ENCODE measurements at places on chromosomes 16 and 17. TPM values are rescaled to one million over a fixed set of nuclear protein-coding genes. Genes with fewer than 3 reads are reported as not detected.
A peak's percentile ranks its signal among the peaks of the same experiment; 100 is the strongest.

DNA sequence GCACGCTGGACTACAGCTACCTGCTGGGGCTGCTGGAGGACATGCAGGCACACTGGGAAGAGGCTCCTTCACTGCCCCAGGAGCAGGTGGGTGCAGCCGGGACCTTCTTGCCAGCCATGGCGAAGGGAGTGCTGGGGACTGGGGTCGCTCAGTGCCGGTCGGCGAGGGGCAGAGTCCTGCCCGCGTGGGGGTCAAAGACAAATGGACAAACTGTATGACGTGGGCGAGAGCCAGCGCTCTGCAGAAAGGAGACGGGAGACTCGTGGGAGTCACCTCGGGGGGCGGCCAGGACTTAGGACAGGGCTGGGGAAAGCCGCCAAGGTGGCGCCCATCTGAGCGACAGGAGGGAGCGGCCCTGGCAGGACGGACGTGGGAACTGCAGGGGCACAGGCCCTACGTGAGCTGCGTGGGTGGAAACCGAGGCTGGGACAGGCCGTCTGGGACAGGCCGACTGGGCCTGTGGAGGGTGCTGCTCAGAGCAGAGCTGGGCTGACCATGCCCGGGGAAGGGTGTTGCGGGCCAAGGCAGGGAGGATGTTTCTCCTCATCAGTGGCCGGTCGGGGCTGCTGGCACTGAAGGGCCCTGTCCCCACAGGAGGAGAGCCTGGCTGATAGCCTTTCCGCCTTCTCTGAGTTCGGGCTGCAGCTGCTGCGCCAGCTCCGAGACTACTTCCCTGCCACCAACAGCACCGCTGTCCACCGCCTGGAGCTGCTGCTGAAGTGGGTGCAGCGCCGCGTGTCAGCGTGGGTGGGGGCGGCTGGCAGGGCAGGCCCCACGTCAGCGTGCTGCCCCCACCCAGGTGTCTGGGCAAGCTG lies 8.0 kb downstream of the TSR3 start:
- no peaks in the 10 kb centered on the region for H3K27me3 ChIP-seq
- peaks cover under 1% of the 10 kb centered on the region for H3K36me3 ChIP-seq
- H3K4me1 ChIP-seq: no peaks in the 10 kb centered on the region
- no peak overlapping the region for H3K27ac ChIP-seq

- H3K4me3 ChIP-seq: no peak overlapping the region
- H3K27me3 ChIP-seq: peaks cover 3% of the 10 kb centered on the region
- no peak overlapping the region for H3K27ac ChIP-seq
- H3K36me3 ChIP-seq: no peaks in the 10 kb centered on the region
Measured at GRCh38 chr16:88945473-88945872, 31.5 kb downstream of the CBFA2T3 start.

DNA sequence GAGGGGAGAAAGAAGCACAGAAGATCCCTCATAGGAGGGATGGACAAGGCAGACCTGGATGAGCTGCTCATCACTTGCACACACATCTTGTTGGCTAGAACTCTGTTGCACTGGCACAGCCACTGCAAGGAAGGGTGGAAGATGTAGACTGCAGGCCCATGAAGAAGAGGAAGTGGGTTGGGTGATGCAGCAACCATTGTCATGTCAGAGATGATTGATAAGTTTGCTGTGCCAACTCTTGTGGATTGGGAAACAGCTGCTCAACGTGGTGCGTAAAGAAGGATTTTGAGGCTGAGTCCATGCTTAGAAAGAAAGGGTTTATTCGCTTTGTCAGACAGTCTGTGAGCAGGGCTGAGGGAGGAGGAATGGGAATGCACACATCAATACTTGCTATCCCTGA lies 161.4 kb upstream of the MPHOSPH6 start:
- no peak for DNase-seq
- no peaks in the 10 kb centered on the region for H3K27me3 ChIP-seq
- no peak overlapping the region for H3K27ac ChIP-seq
- H3K36me3 ChIP-seq: no peaks in the 10 kb centered on the region
- H3K4me1 ChIP-seq: no peaks in the 10 kb centered on the region

The EME1 gene
- total RNA-seq: 16.5 TPM

The ALOX15B gene
- total RNA-seq: 0.11 TPM

- no peaks in the 10 kb centered on the region for H3K27me3 ChIP-seq
- H3K4me3 ChIP-seq: no peak overlapping the region
- DNase-seq: peak; percentile 70
- no peaks in the 10 kb centered on the region for H3K36me3 ChIP-seq
- no peak overlapping the region for H3K27ac ChIP-seq
Measured at GRCh38 chr16:10981697-10982216, 37.4 kb downstream of the CLEC16A start.

- DNase-seq: peak; percentile 97
- H3K27me3 ChIP-seq: no peaks in the 10 kb centered on the region
- peak overlapping the region; percentile 81 for H3K4me3 ChIP-seq
- no peaks in the 10 kb centered on the region for H3K36me3 ChIP-seq
Measured at GRCh38 chr17:78253946-78254672, 22.7 kb downstream of the TMEM235 start.

DNA sequence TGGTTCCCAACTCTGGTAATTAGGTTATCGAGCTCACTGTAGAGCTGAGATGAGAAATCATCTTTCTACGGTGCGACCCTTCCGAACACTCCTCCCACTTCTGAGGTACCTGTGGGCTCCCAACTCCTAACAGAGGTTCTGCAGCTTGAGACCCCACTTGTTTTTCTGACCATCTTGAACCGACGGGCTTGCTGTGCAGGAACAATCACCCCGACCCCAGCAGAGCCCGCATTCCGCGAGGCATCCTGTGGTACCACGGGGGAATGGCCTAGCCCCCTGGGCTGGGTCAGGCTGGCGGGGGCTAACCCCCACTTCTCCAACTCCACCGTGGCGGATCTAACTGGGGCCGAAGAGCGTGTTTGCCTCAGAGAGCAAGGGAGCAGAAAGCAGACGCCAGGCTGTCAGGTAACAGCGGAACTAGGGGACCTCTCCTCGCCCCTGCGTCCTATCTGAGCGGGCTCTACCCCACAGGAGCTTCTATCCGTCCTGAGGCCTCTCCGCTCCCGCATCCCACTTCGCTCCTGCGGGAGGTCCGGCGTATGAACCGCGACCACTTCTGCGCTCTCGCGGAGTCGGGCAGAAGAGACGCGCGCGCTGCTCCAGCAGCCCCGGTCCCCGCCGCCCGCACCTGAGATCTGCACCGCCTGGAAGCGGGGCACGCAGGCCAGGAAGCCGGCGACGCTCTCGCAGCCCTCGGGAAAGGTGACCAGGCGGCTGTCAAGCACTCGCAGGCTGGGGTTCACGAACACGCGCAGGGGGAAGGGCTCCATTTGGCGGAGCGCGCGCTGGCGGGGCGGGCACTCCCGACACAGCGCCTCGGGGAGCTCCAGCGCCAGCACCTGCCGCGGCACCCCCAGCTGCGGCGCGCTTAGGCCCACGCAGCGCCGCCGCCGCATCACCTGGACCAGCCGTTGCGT lies 761 bp downstream of the PDF start:
- no peaks in the 10 kb centered on the region for H3K27me3 ChIP-seq
- peaks cover 83% of the 10 kb centered on the region for H3K36me3 ChIP-seq
- no peak for DNase-seq
- H3K4me1 ChIP-seq: no peaks in the 10 kb centered on the region

DNA sequence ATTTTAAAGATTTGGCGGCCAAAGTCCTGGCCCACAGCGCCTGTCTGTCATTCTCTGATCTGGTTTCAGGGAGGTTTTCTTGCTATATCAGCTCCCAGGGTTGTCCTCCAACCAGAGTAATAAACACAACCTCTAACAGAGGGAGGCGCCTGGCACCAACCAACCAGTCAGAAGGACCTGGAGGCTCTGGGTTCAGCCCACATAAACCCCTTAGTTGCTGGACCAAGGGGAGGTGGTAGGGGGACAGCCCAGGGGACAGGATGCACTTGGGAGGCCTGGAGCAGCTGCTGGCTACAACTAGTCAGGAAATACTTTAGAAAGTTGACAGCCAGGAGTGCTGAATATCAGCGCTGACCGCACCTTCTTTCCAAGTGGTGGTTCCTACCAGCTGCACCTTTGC lies 41.7 kb upstream of the CDRT4 start:
- no peaks in the 10 kb centered on the region for H3K4me1 ChIP-seq
- H3K27ac ChIP-seq: no peak overlapping the region
- DNase-seq: no peak
- H3K27me3 ChIP-seq: no peaks in the 10 kb centered on the region

GRCh38 chr16:3924763-3925162 lies 44.2 kb upstream of the CREBBP start:
- H3K4me1 ChIP-seq: no peaks in the 10 kb centered on the region
- H3K36me3 ChIP-seq: no peaks in the 10 kb centered on the region
- H3K27ac ChIP-seq: no peak overlapping the region
- DNase-seq: no peak

The RASD1 gene
- total RNA-seq: 5.7 TPM

DNA sequence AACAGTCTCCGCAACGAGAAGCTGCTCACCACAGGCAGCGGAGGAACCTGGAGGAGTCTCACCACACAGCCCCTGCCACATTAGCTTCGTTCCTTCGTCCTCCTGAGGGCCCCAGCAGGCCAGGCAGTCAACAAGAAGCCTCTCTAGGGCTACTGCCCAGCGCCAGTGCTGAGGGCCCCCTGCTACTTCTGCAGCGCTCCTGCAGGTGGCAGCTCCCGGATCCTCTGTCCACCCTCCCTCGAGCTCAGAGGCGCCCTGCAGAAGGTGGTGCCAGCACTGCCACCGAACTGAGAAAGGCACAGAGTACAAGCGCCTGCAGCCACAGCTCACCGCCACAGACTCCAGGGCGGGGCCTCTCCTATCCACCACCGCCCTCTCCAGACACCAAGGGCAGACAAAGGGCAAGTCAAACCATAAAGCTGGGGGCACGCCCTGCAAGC lies 27.3 kb downstream of the KDM8 start:
- no peak for DNase-seq
- no peak overlapping the region for H3K4me3 ChIP-seq
- 0 out of 2 replicates have a peak, but pooled peaks cover 2% of the 10 kb centered on the region for H3K36me3 ChIP-seq
- H3K27ac ChIP-seq: no peak overlapping the region

The LRRC46 gene
- 0.29 TPM for total RNA-seq

The CKLF gene
- total RNA-seq: 23.1 TPM

GRCh38 chr17:73401911-73402310 lies 90.1 kb upstream of the CDC42EP4 start:
- H3K4me1 ChIP-seq: no peaks in the 10 kb centered on the region
- no peaks in the 10 kb centered on the region for H3K27me3 ChIP-seq
- H3K4me3 ChIP-seq: no peak overlapping the region
- peaks cover 19% of the 10 kb centered on the region for H3K36me3 ChIP-seq

DNA sequence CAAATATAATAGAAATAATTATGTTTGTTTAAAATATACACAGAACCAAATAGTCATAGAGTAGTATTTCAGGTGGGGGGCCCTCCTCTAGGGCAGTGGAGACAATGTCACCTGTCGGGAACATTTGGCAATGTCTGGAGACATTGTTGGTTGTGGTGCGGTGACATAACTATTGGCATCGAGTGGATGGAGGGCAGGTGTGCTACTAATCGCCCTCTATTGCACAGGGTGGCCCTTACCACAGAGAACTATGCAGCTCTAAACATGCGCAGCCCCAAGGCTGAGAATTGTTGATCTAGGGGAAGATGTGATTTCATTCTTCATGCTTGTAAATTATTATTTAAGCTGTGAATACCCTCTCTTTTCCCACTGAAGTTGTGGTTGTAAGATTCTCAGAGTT lies 594.0 kb downstream of the WWOX start:
- H3K36me3 ChIP-seq: no peaks in the 10 kb centered on the region
- DNase-seq: no peak
- H3K4me1 ChIP-seq: no peaks in the 10 kb centered on the region
- H3K27me3 ChIP-seq: no peaks in the 10 kb centered on the region
- no peak overlapping the region for H3K4me3 ChIP-seq

DNA sequence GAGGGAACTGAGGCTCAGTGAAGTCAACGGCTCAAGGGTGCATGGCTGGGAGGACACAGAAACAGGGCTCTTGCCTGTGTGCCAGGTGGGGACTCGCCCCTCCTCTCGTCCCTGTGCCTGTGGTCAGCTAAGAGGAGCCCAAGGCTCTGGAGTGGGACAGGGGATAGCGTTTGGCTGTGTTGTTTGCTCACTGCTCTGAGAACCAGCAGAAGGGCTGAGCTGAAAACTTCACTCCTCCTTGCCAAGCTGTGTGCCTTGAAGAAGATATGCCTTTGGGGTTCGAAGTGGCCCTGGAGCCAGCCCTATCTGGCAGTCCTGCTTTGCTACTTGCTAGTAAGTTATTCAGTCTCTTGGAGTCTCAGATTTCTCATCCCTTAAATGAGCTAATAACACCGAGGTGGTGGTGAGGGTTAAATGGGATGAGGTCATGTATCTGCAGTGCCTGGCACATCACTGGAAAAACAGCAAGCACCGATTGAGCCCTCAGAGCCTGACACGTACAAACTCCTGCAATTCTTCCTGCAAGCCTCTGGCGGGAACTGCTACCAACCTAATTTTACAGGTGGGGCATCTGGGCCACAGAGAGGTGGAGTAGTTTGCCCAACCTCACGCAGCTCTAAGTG lies 17.7 kb downstream of the FOXL1 start:
- H3K4me3 ChIP-seq: no peak overlapping the region
- H3K27ac ChIP-seq: no peak overlapping the region
- no peaks in the 10 kb centered on the region for H3K27me3 ChIP-seq
- no peaks in the 10 kb centered on the region for H3K4me1 ChIP-seq
- DNase-seq: no peak
- no peaks in the 10 kb centered on the region for H3K36me3 ChIP-seq

DNA sequence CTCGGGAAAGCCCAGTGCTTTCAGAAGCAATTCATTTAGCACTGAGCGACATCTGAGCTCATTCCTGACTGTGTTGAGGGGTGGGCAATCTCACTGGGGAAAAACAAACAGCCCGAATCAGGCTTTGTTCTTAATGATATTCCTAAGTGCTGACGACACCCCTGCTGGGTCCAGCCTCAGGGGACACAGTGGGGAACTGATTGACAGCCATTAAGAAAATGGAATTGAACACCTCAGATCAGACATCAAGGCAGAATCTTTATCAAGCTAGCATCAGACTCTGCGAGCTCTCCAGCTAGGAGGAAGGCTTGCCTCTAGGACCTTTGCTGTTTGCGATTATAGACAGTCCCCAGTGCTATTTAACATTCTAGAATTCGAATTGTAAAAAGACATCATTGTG lies 22.5 kb upstream of the LYRM9 start:
- H3K36me3 ChIP-seq: no peaks in the 10 kb centered on the region
- peaks cover 40% of the 10 kb centered on the region for H3K27me3 ChIP-seq
- DNase-seq: peak; percentile 72
- H3K4me1 ChIP-seq: peaks cover 7% of the 10 kb centered on the region

The PLCD3 gene
- 41.6 TPM for total RNA-seq

The TBC1D3H gene
- total RNA-seq: not detected

The WFIKKN1 gene
- 8.7 TPM for total RNA-seq

DNA sequence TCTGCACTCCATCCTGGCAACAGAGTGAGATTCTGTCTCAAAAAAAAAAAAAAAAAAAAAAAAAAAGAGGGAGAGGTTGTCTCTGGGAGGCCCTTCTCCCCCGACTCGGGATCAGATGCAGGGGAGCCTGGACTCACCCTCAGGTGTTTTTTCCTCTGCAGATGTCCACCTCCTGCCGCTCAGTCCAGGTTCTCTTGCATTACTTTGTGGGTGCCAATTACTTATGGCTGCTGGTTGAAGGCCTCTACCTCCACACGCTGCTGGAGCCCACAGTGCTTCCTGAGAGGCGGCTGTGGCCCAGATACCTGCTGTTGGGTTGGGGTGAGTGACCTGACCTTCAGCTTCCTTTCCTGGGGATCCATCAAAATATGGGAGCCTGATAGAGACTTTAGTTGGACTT lies 34.1 kb downstream of the GLP2R start:
- no peak overlapping the region for H3K4me3 ChIP-seq
- no peaks in the 10 kb centered on the region for H3K27me3 ChIP-seq
- H3K4me1 ChIP-seq: no peaks in the 10 kb centered on the region
- peak; percentile 13 for DNase-seq

- no peak overlapping the region for H3K27ac ChIP-seq
- H3K4me1 ChIP-seq: peaks cover 5% of the 10 kb centered on the region
- H3K27me3 ChIP-seq: no peaks in the 10 kb centered on the region
- peaks cover 11% of the 10 kb centered on the region for H3K36me3 ChIP-seq
Measured at GRCh38 chr16:77944631-77945030, 77.7 kb upstream of the CLEC3A start.

The SLC25A39 gene
- 227 TPM for total RNA-seq

All from H9 (cell line).